Effector CD8-positive, alpha-beta T cell (primary cell): ENCODE measurements at places on chromosomes 13 and 19.

- no peak for DNase-seq
These were observed 23.6 kb upstream of the PDE4C start for GRCh38 chr19:18249834-18250233.

- DNase-seq, result no peak
These were observed 23.4 kb upstream of the TCF3 start for GRCh38 chr19:1675633-1676350.

DNA sequence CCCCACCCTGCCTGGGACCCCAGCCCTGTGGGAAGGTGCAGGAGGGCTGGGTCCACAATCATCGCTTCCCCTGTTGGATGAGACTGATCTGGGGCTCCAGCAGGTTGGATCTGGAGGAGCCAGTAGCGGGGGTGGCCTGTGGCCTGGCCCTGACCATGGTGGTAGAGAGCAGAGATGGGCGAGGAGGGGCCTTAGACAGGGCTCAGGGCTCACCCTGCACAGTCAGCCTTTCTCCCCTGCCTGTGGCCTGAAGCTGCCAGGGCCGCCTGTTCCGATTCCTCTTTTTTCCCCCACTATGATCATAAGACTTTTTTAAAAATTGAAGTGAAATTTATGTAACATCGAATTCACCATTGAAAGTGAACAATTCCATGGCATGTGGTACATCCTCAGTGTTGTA, 18.2 kb downstream of the SIN3B start:
- no peak for DNase-seq

DNA sequence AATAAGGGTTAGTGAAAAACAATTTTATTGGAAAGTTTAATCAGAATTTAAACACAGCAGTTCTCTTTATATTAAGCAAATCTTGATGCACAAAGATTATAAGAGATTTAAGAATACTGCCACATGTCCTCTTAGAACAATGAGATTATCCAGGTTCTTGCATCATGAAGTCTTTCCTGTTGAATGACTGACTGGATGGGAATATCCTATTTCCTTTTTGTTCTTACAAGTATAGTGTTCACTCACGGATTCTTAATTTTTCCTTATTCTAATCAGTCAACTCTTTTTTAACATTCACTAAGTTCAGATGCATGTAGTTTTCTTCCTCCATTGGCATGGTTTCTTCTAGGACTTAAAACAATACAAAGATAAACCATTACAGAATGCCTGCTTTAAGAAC, 10.1 kb downstream of the URI1 start:
- no peak for DNase-seq

- DNase-seq, result no peak
These were observed 2.8 kb downstream of the MYADM start for GRCh38 chr19:53870485-53870844.

DNA sequence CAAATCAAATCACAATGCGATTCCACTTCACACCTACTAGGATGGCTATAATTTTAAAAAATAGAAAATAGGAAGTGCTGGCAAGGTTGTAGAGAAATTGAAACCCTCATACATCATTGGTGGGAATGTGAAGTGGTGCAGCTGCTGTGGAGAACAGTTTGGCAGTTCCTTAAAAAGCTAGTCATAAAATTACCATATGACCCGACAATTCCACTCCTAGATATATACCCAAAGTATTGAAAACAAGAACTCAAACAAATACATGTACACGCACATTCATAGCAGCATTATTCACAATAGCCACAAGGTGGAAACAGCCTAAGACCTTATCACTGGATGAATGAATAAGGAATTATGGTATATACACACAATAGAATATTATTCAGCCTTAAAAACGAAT, 12.0 kb downstream of the HMGB1 start:
- DNase-seq, result no peak

DNA sequence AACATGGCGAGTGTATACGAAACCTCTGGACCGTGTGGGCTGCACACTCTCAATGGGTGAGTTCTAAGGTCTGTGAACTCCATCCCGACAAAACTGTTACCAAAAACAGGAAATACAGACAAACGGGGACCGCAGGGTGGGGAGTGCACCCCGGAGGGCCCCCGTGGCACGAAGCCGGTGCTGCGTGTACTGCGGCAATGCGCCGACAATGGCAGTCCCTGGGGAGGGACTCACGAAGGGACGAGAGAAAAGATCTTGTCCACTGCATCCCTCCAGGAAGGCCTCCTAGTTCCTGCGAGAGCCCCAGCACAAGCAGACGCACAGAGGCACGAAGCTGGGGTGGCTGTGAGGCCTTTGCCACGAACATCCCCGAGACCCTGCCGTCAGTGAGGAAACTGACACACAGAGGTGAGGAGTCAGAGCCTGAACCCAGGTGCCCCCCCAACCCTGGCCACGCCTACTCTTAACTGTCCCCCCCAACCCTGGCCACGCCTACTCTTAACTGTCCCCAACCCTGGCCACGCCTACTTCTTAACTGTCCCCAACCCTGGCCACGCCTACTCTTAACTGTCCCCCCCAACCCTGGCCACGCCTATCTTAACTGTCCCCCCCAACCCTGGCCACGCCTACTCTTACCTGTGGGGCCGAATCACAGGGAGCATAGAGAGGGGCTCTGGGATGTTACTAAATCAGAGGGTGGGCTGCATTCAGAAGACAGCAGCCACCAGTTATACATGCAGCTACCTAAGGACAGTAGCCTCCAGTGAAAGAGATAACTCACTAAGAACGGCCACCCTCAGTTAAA, 4.2 kb downstream of the MED16 start:
- peak; percentile 20 for DNase-seq

DNA sequence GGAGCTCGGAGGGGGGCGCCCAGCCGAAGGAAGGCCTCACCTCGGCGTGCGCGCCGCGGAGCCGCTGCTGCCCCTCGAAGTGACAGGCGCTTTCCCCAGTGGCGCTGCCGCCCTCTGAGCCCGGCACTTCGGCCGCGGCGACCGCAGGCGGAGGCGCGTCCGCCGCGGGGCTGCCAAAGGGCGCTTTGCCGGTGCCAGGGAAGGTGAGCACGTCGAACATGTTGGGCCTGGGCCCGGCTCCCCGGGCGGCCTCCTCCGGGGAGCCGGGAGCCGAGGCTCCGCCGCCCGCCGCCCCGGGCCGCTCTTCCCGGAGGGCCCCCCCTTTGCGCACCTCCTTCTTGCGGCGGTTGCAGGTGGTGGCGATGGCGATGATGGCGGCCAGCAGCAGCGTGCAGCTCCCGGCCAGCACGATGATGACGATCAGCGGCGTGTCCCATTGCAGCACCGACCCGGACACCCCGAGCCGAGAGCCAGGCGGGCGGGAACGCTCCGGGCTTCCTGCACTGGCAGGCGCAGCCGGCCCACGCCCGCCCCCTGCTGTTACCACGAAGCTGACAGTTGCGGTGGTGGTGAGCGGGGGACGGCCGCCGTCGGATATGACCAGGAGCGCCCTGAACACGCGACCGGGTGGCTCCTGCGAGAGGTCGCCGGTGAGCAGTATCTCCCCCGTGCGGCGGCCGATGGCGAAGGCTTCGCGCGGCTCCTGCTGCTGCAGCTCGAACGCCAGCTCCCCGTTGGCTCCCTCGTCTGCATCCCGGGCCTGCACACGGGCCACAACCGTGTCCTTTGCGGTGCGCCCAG, 2.5 kb downstream of the PCDH8 start:
- no peak for DNase-seq

GRCh38 chr13:76329004-76329403, 557.2 kb downstream of the KCTD12 start:
- no peak for DNase-seq

- no peak for DNase-seq
These were observed 19.3 kb downstream of the SLC25A30 start for GRCh38 chr13:45398877-45399276.

- no peak for DNase-seq
These were observed 28.5 kb downstream of the ATP11A start for GRCh38 chr13:112718318-112718717.

DNA sequence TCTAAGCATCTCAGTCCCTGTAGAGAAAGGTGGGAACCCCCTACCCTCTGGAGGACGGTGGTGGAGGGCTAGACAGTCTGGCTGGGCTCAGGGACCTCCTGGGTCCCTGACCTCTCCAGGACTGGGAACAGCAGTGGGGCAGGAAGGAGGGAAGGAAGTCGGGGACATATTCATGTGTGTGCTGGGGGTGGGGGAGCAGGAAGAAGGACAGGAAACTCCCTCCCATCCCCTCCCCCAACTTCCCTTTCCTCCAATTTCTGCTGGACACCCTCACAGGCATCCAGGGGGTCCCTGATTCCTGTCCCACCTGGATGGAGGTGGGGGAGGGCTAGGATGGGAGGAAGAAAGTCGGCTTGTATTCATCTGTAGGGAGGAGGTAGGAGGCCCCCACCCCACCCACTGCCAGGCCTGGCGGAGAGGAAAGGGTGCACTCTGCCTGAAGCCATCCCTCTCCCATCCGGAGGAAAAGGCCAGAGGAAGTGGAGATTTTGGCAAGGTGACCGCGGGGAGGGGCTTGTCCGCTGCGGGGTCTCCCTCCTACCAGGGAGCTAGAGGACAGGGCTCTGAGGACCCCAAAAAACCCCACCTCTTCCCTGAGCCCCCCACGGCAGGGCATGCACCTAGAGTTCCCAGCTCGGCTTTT, 2.3 kb downstream of the NOVA2 start:
- no peak for DNase-seq

GRCh38 chr19:43572171-43572588, 3.1 kb downstream of the XRCC1 start:
- no peak for DNase-seq

GRCh38 chr19:42285541-42285941, 16.4 kb upstream of the PRR19 start:
- no peak for DNase-seq

- DNase-seq, result no peak
These were observed 20.3 kb downstream of the RFXAP start for GRCh38 chr13:36839281-36839680.

DNA sequence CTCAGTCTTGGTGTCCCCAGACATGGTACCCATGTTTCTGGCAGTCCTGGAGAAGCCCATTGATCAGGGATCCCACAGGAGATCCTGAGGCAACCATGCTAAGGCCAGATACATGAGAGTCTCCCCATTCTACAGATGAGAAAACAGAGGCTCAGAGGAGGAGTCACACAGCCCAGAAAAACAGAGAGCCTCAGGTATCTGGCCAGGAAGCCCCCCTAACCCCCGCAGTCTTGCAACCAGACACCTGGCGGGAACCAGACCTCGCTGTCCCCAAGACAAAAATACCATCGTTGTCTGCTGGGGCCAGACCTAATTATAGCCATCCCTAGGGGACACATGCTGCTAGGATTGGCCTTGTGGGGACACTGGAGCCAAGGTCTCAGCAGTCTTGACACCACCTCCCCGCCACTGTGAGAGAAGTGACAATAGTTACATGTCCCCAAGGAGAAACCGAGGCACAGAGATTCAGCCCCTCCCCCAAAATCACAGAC, 1.6 kb upstream of the PDE4C start:
- no peak for DNase-seq

- no peak for DNase-seq
These were observed at the start of gene DACH1 for GRCh38 chr13:71867131-71867814. Gene DACH1, minus strand, starts transcription at chr13:71867204.

DNA sequence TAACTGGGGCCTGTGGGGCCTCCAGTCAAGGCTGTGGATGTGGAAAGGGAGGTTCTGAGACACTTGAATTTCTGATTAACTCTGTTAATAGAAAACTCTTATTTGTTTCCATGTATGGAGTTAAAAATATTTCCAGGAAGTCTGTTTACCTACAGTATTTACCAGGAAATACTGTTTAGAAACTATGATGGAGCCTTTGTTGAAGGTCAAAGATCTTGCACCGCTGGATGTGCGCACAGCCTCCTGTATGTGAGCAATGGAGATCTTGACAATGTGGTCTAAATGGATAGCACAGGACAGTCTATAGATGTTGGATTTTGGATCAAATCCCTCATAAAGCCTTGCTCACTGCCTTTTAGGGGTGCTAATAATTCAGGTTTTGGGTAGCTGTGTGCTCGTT, 268.4 kb downstream of the DLEU7 start:
- no peak for DNase-seq

- no peak for DNase-seq
These were observed 110.8 kb downstream of the ESD start for GRCh38 chr13:46686171-46686570.

DNA sequence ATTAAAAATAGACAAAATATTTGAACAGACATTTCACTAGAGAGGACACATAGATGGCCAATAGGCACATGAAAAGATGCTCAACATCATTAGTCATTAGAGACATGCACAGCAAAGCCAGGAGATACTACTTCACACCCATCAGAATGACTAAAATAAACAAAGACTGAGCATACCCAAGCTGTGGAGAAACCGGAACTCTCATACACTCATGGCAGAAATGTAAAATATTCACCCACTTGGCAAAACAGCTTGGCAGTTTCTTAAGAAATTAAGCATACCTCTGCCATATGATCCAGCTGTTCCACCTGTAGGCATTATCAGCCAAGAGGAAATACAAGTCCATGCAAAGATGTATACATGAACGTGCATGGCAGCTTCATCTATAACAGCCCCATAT, 213.4 kb downstream of the TSHZ3 start:
- no peak for DNase-seq

- no peak for DNase-seq
These were observed 420.4 kb upstream of the GPC6 start for GRCh38 chr13:92806215-92806614.

DNA sequence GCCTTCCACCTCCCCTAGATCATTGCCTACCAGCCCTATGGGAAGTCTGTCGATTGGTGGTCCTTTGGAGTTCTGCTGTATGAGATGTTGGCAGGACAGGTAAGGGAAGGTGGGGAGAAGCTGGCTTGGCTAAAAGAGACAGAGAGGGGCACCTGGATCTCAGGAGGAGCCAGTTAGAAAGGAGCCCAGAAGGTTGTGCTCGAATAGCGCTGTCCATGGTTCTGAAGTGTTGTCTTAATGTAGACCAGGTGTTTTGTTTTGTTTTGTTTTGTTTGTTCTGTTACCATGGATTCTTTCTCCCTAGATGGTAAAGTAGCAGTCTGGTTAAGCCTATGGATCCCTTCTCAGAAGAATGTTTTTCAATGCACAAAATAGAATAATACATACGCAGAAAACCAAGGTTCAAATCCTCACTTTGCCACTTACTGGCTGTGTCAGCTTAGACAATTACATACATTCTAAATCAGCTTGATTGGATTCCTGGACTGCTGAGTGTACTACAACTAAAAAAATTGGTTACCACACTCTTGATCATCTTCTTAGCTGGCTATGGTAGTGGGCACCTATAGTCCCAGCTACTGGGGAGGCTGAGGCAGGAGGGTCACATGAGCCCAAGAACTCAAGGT, 5.9 kb upstream of the CACNG7 start:
- DNase-seq, result peak; percentile 7
